ENCODE measurements at places on chromosomes 2 and 18.
A peak's percentile ranks its signal among the peaks of the same experiment; 100 is the strongest.

DNA sequence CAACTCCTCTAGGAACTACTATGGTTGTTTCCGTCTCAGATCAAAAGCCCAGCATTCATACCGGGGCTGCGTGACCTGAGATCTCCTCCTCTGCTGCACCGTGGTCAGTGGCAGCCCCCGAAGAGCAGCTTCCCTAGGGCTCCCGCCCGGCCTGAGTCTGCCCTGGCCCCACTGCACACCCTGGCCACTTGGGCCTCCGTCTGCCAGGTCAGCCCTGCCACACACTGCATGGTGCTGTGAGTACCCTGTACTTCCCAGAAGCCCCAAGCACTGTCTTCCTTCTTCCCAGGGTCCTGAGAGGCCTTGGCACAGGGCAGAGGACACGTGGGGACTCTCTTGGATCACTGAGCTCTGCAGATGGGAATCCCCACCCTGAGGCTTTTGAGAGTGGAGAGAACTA lies 81.5 kb upstream of the GPC1 start:
- DNase-seq, result no peak

DNA sequence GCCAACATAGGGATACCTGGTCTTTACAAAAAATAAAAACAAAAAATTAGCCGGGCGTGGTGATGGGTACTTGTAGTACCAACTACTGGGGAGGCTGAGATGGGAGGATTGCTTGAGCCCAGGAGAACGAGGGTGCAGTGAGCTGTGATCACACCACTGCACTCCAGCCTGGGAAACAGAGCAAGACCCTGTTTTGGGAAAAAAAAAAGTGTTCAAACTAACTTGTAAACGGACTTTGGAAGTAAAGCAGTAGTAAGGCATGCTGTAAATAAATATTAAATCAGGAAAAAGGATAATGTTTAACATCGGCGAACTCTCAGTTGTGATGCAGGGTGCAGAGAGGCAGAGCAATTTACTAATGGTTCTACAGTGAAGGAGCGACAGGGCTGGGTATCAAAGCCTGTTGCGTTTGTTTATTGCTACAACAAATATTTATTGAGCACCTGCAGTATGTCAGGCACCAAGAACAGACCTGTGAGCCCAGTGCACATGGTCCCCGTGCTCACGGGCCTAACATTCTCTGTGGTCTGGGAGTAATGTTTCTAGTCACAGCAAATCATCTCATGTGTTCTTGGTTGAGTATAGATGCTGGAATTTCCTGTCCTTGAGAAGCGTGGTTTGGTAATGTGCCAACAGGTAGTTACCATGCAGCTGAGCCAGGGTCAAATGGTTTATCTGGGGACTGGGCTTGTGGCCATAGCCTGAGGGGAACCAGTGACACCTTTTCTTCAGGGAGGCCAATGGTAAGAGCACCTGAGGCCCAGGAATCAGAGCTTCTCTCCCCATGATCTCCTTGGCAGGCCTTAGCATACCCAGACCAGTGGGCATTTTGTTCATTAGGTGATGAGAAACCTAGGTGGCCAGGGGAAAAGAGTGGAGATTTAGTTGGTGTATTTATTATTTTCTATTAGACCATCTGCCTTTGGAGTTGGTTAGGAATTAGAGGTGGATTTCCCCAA lies 27.9 kb upstream of the GREB1 start:
- DNase-seq, result peak; percentile 81

GRCh38 chr2:18749912-18750526 lies 160.7 kb upstream of the NT5C1B start:
- peak; percentile 50 for DNase-seq

DNA sequence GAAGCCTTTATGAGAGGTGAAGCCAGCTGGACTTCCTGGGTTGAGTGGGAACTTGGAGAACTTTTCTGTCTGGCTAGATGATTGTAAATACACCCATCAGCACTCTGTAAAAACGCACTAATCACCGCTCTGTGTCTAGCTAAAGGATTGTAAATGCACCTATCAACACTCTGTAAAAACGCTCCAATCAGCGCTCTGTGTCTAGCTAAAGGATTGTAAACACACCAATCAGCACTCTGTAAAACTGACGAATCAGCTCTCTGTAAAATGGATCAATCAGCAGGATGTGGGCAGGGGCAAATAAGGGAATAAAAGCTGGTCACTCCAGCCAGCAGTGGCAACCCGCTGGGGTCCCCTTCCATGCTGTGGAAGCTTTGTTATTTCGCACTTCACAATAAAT lies 163.6 kb upstream of the SLC39A10 start:
- DNase-seq, result no peak

GRCh38 chr2:191501561-191502168 lies 176.3 kb upstream of the NABP1 start:
- DNase-seq, result peak; percentile 31

DNA sequence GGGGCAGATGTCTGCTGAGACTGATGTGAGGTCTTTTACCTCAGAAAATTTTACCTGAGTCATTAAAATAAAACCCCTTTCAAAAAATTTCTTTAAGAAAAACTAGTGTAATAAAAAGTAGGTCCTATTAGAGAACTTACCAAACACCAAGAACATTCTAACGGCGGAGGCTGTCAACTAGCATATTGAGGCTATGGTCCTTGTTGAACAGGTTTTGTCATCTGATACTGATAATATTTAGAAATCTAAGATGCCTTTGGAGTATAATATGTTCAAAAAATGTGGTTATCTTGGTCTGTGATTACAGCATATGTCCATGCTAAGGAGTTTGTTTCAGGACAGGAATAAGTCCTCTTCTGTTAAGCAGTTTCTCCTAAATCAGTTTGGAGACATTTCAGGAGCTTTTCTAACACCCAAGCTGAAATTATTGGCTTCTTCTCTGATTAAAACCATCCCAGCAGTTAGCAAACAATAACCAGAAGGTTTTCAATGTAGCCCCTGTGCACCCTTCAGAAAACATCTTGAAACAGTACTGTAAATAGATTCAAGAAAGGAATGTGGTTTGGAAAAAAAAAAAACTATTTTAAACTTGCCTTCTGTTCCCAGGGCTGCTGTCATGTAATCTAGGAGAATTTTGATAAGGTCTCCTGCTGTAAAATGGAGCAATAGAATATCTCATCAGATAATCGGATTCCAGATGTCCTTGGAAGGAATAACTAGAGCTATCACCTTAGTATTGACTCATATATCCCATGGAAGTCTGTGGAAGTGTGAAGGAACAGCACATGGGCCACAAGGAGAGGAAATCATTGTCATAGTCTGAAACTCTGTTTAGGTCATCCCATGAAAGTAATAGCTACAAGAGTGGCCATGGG lies 58.7 kb upstream of the B3GNT2 start:
- no peak for DNase-seq

- peak; percentile 68 for DNase-seq
Observed at GRCh38 chr2:36356990-36357846, 1.6 kb downstream of the CRIM1 start.

GRCh38 chr2:9774266-9774665 lies 69.0 kb upstream of the TAF1B start:
- no peak for DNase-seq

GRCh38 chr2:109633284-109633961 lies 19.3 kb downstream of the SOWAHC start:
- no peak for DNase-seq

DNA sequence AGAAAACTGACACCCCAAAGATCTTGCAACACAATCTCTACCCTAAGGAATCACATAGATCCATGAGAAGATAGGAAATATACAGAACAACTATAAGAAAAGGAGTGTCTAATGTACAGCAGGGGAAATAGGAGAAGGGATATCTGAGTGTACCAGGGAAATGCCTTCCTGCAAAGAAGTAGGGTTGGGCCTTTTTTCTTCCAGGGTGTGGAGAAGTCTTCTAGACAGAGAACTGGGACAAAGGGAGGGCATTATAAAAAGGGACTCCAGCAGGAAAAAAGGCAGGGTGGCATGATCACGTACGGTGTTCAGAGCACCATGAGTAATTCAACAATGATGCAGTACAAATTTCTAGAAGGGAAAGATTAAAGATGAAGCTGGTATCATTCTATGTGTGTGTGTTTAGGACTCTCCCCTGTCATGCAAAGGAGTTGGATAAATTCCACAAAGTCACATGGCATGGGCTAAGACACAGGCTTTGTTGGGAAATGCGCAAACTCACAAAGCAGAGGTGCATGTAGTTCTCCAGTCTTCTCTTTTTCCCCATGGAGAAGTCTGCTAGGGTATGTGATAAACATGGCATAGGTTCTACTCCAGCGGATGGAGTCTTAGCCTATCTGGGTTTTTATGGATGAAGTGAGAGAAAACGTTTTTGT lies 6.7 kb upstream of the SEC11C start:
- DNase-seq, result no peak

- DNase-seq, result no peak
Observed at GRCh38 chr2:1318366-1319009, 94.8 kb upstream of the TPO start.

GRCh38 chr18:56166914-56167313 lies 471.5 kb downstream of the TXNL1 start:
- no peak for DNase-seq

DNA sequence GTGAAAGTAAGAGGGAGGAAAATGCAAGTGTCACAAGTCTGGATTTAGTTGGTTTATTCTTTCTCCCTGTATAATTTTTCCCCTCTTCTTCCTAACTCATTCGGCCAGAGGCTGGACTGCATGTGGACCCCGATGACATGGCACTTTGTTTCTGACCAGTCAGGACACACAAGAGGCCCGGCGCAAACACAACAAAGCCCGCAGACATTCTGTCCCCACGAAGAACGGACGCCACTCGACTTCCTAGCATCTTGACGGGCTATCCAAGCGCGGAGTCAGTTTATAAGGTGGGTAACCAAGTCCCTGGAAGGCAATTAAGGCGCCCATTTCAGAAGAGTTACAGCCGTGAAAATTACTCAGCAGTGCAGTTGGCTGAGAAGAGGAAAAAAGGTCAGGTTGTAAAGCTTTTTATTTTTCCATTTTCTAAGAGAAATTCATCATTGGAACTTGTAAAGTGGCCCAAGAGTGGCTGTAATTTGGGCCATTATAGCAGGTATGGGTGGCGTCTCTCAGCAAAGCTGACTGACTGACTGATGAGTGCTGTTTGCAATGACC lies at the start of gene TPO:
TSS of gene TPO (plus strand) at position 308 of the 555 bp plus-strand sequence. CDS start 946 bp downstream, outside the sequence.
- DNase-seq, result no peak

DNA sequence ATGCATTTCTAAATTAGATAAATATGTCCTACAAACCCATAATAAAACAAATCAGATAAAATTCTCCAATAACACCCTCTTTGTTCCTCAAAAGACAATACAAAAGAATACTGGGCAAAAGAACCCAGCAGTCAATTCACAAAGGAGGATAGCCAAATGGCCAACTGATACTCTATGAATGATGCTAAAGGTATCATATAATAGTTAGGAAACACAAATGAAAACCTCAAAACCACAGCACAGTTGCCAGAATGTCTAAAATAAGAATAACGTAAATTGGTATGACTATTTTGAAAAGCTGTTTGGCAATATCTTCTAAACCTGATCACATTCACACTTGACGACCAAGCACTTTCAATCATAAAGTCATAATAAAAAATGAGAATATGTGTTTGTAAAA lies 315.4 kb downstream of the CDH7 start:
- DNase-seq, result no peak

DNA sequence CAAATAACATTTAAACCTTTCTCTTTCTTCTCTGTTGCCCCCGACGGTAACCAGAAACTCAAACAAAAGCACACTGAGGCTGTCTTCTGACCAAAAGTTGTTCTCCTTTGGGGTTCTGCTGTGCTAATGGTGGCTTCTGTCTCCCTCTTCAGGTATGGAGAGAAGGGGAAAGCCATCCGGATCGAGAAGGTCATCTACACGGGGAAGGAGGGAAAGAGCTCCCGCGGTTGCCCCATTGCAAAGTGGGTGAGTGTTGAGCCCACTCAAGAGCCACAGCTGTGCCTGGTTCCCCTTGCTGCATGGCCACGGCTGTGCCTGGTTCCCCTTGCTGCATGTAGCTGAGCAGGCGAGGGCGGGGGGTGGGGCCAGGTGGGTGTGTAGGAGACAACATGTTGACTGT lies 67.4 kb downstream of the BOLA3 start:
- DNase-seq, result no peak

DNA sequence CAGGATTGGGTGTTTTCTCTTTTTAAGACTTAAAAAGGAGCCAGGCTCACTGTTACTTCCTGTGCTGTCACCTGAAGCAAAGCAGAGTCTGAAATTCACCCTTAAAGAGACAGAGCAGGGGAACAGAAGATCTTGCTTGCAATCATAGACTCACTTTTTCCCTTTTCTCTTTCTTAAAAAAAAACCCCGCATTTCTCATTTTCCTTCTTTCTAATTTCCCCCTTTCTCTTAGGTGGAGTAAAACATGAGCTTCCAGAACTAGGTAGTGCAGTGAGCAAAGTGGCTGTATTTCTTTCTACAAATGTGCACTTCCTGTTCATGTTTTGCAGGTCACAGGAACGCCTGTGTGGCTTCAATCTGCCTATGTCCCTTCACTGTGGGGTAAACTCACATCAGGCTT lies 381.2 kb downstream of the LPIN1 start:
- no peak for DNase-seq

GRCh38 chr2:66127061-66127460 lies 307.9 kb upstream of the MEIS1 start:
- no peak for DNase-seq

GRCh38 chr2:189548666-189549448 lies 31.7 kb downstream of the SLC40A1 start:
- DNase-seq, result no peak

DNA sequence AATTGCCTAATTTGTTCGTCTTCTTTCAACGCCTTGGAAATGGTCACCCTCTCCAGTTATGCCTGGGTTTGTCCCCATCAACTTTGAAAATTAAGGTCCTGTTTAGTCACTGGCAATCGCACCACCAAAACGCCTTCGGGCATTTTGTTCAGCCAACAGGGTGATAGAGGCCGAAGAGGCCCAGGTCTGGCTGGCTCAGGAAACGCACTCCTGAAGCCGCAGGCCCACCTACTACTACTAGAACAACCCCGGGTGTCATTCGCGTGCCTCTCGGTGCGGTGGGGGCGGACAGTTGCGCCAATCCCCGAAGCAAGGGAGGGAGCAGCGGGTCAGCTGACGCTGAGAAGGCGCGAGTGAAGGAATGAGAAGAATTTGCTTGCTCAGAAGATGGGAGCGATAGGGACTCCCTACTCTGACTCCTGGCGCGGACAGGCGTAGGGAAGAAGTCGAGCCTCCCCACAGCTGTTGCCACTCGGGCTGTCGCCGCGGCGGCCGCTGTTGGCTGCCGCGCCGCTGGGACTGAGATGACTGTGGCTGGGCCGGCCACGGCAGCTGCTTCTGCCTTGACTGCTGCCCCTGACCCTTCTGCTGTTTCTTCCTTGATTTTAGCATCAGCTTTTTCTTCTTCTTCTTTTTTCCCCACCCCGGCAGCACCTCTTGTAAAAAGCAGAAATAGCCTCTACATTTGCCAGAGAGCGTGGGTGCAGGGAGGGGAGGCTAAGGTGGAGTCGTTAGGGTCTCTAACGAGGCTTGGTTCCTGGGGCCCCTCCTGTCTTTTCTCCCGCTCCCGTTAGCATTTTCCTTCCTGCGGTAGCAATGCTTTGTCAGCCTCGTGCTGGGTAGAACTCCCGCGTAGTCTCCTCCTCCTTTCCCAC lies 387.6 kb downstream of the FIGN start:
- no peak for DNase-seq

GRCh38 chr2:131153529-131153928 lies 48.4 kb downstream of the PLEKHB2 start:
- no peak for DNase-seq

- DNase-seq, result no peak
Observed at GRCh38 chr2:21392649-21393048, 268.9 kb downstream of the TDRD15 start.
